ENCODE measurements at places on chromosomes 5 and 9.

- DNase-seq: no peak
These were observed 182.0 kb upstream of the WWC1 start for GRCh38 chr5:168109441-168109840.

- no peak for DNase-seq
These were observed 401.3 kb downstream of the ENC1 start for GRCh38 chr5:74239261-74239660.

- no peak for DNase-seq
These were observed 25.3 kb upstream of the SLC1A1 start for GRCh38 chr9:4464911-4465513.

DNA sequence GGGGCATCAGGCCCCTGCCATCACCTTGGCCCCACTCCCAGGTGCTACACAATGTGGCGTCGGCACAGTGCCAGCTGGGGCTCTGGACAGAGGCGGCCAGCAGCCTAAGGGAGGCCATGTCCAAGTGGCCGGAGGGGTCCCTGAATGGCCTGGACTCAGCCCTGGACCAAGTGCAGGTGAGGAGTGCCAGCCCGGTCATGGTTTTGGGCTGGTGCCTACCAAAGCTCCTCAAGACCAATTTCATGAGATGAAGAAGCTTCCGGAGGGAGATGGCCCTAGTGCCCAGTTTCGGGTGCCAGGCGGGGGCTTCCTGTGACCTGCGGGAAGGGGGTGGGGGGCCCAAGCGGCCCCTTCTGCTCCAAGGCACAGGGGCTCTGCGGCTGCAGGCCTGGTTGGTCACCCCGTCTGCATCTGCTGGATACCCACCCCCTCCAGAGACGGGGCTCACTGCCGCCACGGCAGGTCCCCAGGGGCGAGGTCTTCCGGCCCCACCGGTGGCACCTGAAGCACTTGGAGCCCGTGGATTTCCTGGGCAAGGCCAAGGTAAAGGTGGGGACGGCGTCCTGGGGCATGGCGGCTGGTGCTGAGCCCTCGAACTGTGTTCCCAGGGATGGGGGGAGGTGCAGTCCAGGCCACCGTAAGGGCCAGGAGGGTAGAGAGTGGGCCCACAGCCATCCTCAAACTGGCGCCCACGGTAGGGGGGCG lies 5.8 kb downstream of the NOXA1 start:
- DNase-seq: no peak

- no peak for DNase-seq
These were observed 7.6 kb upstream of the ALDH1A1 start for GRCh38 chr9:72960446-72960845.

- DNase-seq: peak; percentile 12
These were observed 20.5 kb upstream of the MVB12B start for GRCh38 chr9:126306071-126306647.

- DNase-seq: no peak
These were observed 34.4 kb downstream of the CFAP90 start for GRCh38 chr5:7816535-7816901.

DNA sequence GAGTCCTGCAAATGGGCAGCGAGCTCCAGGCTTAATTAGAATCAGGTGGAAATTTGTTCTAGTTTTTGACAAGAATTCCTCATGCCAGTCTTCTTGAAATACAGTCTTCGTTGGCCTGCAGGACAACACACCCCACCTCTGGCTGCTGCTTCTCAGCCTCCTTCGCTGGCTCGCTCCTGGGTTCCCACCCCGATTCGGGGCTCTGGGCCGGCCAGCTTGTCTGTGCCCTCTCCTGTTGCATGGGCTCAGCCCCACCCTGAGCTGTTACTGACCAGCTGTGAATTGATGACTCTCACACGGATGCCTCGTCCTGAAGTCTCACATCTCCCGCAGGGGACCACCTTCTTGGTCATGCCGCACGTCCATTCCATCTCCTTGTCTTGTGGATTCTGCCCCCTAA lies 21.0 kb downstream of the PSD2 start:
- no peak for DNase-seq

DNA sequence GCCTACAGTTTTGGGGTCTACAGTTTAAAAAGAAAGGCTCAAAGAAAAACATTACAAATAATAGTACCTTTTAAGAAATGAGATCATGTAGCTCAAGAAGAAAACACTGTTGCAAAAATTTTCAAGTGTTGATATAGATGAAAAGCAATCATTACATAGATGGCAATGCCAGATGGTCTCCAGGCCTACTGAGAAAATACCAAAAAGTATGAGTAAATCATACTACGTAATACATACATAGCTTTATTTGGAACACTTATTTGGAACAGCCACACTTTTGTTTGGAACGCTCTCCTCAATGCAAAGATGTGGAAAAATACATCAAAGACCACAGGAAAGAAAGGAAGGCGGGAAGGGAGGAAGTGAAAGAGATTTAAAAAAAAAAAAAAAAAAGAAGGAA lies 44.1 kb downstream of the MARCHF11 start:
- no peak for DNase-seq

DNA sequence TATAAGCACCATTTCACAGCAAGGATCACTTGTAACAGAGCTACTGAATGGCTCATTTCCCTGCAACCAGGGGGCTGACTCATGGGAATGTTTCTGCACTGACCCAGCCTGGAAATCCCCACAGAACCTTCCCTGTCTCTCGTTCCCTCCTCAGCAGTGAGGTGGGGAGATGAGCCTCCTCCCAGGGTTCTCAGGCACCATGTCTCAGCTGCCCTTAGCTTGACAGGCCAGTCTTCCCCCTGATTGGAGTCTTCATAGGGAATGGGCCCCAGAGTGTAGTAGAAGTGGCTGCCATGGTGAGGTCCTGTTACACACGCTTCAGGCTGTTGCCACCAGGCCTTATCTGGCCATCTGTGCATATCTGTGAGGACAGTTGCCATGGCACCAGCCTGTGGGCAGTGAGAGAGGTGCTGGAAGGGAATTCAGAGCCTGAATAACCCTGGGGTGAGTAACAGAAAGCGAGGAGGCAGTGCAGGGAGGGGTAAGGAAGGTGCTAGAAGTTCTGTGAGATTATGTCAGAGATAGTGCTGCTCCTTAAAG lies 324.4 kb downstream of the ENC1 start:
- DNase-seq: peak; percentile 99

DNA sequence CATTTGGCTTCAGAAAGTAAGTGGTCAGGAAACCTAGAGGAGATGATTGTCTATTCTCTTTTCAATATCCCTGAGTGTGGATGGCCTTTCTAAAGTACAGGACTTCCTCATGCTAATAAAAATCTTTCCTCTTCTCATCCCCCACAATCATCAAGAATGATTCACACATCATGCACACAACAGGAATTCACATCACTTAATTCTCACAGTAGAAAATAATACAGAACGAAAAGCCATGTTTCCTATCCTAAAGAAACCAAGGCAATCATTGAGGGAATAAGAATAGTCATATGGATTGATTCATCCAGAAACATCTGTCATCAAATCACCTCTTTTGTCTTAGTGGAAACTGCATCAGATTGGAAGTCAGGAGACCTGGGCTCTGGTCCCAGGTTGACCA lies 203.1 kb upstream of the PIK3R1 start:
- DNase-seq: no peak

DNA sequence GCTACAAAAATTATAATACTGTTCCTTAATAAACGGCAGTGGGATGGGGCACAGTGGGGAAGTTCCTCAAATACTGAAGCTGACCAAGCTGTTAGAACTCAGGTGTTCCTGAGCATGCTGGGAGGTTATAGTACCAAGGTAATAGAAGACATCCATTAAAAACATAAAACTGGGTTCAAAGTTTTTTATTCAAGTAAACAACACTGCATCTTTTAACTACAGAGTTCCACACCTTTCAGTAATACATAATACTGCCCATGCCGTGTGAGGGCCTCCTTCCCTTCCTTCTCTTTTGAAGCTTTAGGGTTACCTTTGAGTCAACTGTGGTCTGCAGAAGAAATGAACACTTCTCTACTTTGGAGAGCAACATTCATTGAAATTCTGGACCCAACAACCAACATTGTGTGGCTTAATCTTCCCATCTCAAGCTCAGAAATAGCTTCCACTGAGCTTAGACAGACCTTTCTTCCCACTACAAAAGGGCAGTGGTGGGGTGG lies 43.6 kb downstream of the SERINC5 start:
- no peak for DNase-seq

DNA sequence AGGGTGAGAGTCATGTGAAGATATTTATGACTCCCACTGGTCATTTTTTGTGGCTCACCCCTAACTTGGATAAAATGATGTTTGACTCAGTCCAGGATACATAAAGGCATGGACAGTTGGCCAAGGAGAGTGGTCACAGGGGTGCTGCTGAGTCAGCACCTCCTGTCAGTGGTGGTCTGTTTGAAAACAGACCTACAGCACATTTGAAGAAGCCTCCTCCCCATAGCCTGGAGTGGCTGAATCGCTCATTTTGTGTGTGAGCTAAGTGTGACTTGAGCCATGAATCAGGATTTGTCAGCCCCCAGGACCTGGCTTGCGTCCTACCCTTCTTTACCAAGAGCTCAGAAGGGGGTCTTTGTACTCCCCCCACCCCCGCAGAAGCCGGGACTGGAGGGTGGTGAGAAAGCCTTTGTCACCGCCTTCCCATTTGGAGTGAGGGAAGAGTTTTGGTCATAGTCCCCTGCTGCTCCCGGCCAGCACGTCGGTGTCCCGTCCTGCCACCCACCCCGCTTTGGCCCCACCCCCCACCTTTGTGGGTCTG lies 35.6 kb downstream of the TRIO start:
- DNase-seq: peak; percentile 96

- DNase-seq: no peak
These were observed 115.6 kb upstream of the ADAMTSL1 start for GRCh38 chr9:18358325-18358724.

DNA sequence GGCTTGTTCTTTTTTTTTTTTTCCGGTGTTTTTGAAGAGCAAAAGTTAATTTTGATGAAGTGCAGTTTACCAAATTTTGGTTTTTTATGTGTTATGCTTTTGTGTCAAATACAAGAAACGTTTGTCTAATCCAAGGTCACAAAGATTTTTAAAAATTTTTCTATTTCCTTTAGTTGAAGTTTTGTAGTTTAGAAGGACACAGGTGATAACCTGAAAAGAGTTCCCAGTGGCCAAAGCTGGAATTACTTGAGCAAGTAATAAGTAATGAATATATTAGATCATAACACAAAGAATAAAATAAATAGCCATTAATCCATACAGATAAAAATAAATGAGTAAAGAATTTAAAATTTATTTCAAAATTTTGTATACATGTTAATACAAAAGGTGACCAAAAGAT lies 71.5 kb downstream of the FCHO2 start:
- no peak for DNase-seq

DNA sequence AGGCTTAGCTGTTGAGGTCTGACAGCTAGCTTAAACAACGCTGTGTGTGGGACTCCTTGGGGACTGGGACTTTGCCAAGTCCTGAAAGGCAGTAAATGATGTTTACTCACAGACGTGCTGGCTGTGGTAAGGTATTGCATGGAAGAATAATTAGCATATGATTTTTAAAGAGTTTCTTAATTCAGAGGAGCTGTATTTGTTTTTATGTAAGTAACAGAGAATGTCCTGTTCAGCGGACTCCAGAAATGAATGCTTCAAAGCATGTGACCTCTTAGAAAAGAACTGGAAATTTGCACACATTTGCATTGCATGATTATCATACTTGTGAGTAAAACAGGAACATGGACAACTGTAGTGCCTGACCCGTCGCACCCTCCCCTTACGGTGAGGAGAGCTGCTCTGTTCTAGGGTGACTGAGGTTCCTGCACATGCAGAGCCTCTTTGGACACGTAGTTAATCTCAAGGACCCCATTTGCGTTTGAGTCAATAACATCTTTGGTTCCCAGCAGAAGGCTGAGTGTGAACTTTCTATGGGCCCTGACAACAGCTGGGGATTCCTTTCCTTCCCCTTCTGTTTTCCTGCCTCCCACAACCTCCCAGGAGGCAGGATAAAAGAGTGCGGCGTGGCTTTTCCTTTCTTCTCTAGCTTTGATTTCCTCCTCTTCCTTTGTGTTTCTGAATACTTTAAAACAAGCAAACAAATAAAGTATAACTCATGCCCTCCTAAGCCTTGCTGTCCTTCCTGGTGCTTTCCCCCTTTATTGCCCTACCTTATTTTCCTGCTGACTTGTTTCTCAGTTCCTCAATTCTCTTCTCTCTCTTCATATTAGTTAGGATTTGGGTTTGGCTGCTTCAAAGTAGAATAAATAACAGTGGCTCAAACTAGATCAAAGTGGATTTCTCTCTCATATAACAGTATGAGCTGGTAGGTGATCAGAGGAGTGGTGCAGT lies 157.2 kb upstream of the CD180 start:
- DNase-seq: no peak

DNA sequence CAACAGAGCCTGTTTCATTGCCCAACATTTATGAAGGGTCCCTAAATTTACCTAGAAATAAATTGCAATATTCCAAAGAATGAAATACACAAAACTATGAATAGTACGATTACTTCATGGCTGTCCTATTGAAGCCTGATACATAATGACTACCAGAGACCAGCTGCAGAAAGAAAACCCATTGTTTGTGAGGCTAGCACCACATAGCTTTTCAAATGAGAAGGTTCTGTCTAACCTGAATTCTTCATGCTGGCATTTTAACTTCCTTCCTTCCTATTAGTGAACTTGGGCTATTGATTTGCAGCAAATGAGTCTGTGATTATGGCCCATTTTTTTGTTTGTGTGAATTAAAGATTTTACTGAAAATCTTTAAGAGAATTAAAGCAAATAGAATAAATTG lies 47.3 kb downstream of the MEGF10 start:
- DNase-seq: no peak

GRCh38 chr5:141838326-141839014 lies 39.7 kb downstream of the PCDH1 start:
- no peak for DNase-seq

DNA sequence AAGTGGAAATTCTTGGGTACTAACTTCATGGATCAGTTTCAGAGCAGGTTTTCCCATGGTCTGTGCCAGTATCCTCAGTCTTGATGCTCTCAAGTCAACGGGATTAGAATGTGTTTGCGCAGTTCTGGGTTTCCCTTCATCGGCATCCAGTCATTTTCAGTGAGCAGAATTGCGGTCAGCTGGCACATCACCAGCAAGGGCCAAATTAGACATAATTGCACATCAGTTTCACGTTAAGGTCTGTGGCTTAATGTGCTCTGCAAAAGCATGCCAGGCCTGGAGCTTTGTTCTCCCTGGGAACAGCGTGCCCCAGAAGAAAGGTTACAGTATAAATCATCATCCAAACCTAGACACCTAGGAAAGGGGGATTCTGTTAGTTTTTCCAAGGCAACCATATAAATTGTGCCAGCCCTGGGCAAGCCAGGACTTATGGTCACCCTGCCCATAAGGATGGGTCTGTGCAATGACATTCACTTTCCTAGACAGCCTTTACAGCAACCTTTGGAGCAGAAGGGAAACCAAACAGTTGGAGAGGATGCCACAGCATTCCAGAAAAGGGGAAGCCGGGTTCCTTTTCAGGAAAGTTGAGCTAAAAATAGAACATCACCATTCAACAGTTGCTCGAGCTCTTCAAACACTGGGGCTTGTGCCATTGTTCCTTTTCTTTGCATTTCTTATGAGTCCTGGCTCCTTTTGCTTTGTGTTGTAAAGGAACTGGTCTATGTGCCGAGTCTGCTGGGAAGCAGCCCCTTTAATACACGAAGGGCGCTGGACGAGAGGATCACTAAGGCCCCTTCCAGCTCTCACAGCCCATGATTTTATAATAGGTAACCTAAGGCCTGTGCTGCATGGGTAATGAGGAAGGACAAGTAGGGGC lies 23.1 kb downstream of the IQGAP2 start:
- DNase-seq: no peak
